Thoracic aorta (tissue), 2 donors: ENCODE measurements at places on chromosomes 12 and 14. TPM values are rescaled to one million over a fixed set of nuclear protein-coding genes. Genes with fewer than 3 reads are reported as not detected.

- H3K4me3 ChIP-seq: no peak overlapping the region
- DNase-seq: no peak
- no peaks in the 10 kb centered on the region for H3K4me1 ChIP-seq
- no peaks in the 10 kb centered on the region for H3K27me3 ChIP-seq
- H3K27ac ChIP-seq: no peak overlapping the region
- H3K36me3 ChIP-seq: no peaks in the 10 kb centered on the region
Observed at GRCh38 chr14:65208548-65208947, 106.2 kb upstream of the MAX start.

GRCh38 chr14:21617614-21618013, 17.1 kb downstream of the OR10G2 start:
- no peak overlapping the region for H3K27ac ChIP-seq
- H3K27me3 ChIP-seq: no peaks in the 10 kb centered on the region
- no peaks in the 10 kb centered on the region for H3K36me3 ChIP-seq
- no peaks in the 10 kb centered on the region for H3K4me1 ChIP-seq
- H3K4me3 ChIP-seq: no peak overlapping the region
- no peak for DNase-seq

The AQP6 gene
- total RNA-seq: not detected

- no peak for DNase-seq
- no peak overlapping the region for H3K27ac ChIP-seq
- no peaks in the 10 kb centered on the region for H3K36me3 ChIP-seq
- H3K4me3 ChIP-seq: no peak overlapping the region
- H3K4me1 ChIP-seq: no peaks in the 10 kb centered on the region
Observed at GRCh38 chr14:99589031-99589441, 15.0 kb downstream of the CCDC85C start.

DNA sequence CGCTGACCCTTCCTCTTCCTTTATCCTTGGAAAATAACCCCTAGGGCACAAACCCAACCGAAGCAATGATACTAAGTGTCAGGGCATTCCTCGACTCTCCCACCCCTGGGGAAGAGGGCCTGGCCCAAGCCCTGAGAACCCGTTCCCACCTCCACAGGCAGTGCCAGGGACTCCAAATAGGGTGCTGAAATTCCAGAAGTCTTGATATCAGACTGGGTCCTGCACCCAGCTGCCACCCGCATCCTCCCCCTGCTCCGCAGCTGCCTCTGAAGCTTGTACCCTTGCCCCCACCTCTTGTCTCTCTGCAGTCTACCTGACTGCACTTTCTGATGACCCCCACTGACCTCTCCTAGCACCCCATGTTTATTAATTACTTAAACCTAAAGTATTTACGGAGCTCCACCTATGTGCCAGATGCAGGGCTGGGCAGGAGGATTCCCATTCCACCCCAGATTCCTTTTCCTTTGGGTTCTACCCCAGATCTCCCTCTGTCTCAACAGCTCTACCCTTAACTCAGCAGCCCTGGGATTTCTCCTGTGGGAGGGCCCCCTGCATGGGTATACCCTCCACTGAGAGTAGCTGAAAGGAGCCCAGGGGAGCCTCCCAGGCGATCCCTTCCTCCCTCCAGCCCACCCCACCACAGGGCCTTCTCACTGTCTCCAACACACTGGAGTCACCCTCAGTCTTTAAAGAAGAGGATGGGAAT, 4.1 kb upstream of the KRT18 start:
- DNase-seq: no peak
- H3K36me3 ChIP-seq: no peaks in the 10 kb centered on the region
- H3K4me3 ChIP-seq: no peak overlapping the region
- H3K27ac ChIP-seq: no peak overlapping the region
- no peaks in the 10 kb centered on the region for H3K27me3 ChIP-seq

DNA sequence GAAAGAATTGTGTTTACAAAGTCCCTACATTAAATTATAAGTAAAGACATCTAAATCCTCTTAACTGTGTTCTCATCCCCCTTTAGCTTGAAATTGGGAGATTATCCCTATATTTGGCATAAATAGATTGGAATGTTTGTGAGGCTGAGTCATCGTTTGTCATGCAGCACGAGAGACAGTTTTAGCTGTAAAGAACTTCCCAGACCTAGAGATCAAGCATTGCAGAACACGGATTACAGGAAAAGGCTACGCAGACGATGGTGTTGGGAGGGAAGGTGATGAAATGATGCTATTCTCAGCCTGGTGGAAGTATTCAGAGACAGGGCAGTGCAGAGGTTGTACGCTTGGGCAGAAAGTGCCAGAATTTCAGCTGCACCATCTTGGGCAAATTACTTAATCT, 93.8 kb downstream of the PTPRB start:
- no peak overlapping the region for H3K4me3 ChIP-seq
- H3K36me3 ChIP-seq: no peaks in the 10 kb centered on the region
- H3K4me1 ChIP-seq: no peaks in the 10 kb centered on the region
- no peaks in the 10 kb centered on the region for H3K27me3 ChIP-seq
- H3K27ac ChIP-seq: no peak overlapping the region

DNA sequence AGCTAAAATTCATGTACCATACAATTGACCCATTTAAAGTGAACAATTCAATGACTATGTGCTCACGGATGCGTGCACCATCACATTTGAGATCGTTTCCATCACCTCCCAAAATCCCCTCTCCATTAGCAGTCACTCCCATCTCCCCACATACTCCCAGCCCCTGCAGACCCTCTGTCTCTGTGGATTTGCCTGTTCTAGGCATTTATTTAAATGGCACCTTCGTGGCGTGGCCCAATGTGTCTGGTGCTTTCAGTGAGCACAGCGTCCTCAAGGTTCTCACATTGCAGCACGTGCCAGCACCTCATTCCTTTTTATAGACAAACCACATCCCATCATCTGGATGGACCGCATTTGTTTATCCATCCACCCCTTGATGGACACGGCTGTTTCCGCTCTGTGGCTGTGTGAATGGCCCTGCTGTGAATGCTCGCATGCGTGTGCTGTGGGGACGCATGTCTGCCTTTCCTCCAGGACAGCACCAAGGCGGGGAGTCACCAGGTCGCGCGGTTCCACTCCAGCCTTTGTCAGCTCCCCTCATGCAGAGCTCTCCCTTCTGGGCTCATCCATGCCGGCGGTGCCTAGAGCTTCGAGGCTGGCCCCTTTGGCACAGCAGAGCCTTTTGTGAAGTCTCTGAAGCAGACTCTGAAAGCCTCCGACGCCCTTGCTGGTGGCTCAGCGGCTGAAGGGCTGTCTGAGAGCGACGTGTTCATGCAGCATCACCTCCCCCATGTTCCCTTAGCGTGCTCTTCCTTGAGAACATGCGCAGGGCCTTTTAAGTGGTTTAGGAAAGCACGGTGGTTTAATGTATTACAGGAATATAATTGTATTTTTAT, 184.4 kb downstream of the KIF26A start:
- DNase-seq: no peak
- H3K27me3 ChIP-seq: no peaks in the 10 kb centered on the region
- H3K27ac ChIP-seq: no peak overlapping the region
- no peaks in the 10 kb centered on the region for H3K4me1 ChIP-seq

DNA sequence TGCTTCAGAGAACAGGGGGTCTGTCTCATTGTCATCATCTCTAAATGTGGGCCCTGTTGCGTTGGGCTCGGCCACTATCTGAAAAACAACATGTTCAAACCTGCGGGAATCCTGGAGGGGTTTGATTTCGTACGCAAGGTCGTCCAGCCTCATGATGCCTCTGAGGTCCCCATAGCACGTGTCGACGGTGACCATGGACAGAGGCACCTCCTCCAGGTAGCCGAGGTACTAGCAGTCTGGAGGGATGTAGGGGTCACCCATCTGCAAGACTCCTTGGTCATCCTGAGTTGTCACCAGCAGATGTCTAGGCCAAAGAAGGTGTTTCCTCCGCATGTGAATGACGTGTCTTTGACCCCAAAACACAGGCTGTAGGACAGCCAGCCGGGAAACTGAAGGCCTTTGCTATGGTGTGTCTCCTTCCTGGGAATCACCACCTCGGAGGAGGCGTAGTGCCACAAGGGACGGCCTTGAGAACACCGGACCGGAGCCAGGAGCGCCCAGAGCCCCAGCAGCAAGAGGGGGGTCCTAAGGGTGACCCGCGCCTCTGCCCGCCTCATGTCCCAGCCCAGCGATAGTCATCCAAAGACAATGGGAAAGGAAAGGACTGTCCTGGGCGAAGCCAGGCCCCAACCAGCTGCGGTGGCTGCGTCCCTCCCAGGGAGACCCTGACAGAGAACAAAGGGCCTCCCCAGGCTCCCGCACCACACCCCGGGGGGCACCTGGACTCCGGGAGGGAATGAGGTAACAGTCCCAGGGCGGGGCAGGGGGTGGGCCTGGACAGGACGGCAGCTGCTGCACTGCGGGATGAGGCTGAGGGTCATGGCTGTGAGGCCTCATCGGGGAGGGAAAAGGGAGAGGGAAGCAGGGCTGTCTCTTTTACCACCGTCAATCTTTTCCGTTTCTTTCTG, 445.5 kb downstream of the TMEM121 start:
- no peaks in the 10 kb centered on the region for H3K36me3 ChIP-seq
- H3K4me1 ChIP-seq: no peaks in the 10 kb centered on the region
- H3K4me3 ChIP-seq: no peak overlapping the region

DNA sequence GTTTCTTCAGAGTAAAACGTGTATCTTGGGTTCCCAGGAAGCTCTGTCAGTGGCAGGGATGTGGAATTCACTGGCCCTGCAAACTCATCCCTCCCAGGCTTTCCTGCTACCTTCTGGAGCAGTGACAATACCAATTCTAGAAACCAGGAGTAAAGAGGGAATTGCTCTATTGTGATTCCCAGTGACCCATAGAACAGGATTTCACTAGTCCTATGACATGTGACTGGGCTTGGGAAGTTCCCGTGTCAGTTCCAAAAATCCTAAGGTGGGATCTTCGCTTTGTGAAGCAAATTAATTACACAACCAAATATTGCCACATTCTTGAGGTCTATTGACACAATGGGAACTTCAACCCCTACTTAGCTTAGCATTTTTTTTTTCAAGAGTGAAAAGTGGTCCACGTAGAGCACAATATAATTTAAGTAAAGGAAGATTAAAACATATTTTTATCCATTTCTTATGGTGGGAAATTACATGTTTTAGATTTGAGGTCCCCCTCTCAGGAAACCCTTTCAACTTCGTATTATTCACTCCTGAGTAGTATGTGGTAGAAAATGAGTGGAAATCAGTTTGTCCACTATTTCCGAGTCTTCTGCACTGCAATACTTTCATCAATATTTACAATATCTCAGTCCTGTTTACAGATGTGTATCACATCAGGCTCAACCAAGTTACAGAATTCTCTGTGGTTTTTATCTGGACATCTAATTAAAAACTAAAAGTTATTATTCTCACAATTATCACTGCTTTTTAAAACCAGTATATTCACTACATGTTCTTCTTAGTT, 88.9 kb upstream of the SOX5 start:
- no peaks in the 10 kb centered on the region for H3K27me3 ChIP-seq
- peaks cover 9% of the 10 kb centered on the region for H3K4me1 ChIP-seq
- H3K4me3 ChIP-seq: no peak overlapping the region

The SLC38A4 gene
- not detected for total RNA-seq

- H3K4me1 ChIP-seq: peaks cover 6% of the 10 kb centered on the region
- H3K27ac ChIP-seq: peak overlapping the region; percentile 46
- no peaks in the 10 kb centered on the region for H3K27me3 ChIP-seq
- no peaks in the 10 kb centered on the region for H3K36me3 ChIP-seq
Observed at GRCh38 chr12:80936642-80937390, 918 bp downstream of the LIN7A start.

- no peaks in the 10 kb centered on the region for H3K36me3 ChIP-seq
- no peak overlapping the region for H3K4me3 ChIP-seq
- DNase-seq: no peak
- H3K4me1 ChIP-seq: no peaks in the 10 kb centered on the region
Observed at GRCh38 chr12:89366676-89367364, 14.5 kb upstream of the DUSP6 start.

- no peak for DNase-seq
- peaks cover 56% of the 10 kb centered on the region for H3K4me1 ChIP-seq
- H3K27ac ChIP-seq: no peak overlapping the region
- H3K4me3 ChIP-seq: no peak overlapping the region
Observed at GRCh38 chr12:20463913-20464524, 95.7 kb downstream of the PDE3A start.

- H3K4me1 ChIP-seq: peaks cover 39% of the 10 kb centered on the region
- no peak overlapping the region for H3K27ac ChIP-seq
- no peaks in the 10 kb centered on the region for H3K27me3 ChIP-seq
- H3K4me3 ChIP-seq: no peak overlapping the region
- no peaks in the 10 kb centered on the region for H3K36me3 ChIP-seq
- no peak for DNase-seq
Observed at GRCh38 chr14:64934338-64934929, 8.1 kb downstream of the GPX2 start.

The SYT1 gene
- 1.9 TPM for total RNA-seq

DNA sequence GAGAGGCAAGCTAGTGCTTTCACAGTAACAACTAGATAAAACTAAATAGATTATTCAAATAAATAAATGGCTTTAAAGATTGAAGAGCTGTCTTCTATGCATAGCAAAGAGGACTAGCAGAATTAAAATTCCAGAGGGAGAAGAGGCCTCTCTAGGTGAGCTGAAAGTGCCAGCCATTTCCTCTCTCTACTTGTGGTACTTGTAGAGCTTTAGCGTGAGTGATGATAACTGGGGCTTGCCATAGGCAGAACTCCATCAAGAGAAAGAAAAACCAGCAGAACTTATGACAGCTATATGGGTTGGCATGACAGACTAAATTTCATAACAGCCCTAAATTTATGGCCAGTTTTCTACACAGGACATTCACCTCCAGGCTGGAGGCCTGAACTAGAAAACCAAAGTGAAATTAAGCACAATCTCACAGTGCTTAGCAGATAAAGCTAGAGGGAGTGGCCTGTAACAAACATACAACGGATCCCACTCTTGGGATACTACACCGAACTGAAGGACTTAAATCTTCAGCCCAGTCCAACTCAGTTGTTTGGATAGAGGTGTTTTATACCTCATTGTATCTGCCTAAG, 11.0 kb downstream of the SPTLC2 start:
- no peak for DNase-seq
- H3K27me3 ChIP-seq: no peaks in the 10 kb centered on the region
- no peak overlapping the region for H3K27ac ChIP-seq
- no peaks in the 10 kb centered on the region for H3K4me1 ChIP-seq

The L3HYPDH gene
- 74.9 TPM for total RNA-seq

The C3AR1 gene
- total RNA-seq: 21.2 TPM

GRCh38 chr14:102182190-102182589, 42.5 kb downstream of the WDR20 start:
- no peak overlapping the region for H3K4me3 ChIP-seq
- H3K27me3 ChIP-seq: no peaks in the 10 kb centered on the region
- no peaks in the 10 kb centered on the region for H3K36me3 ChIP-seq
- no peak overlapping the region for H3K27ac ChIP-seq

GRCh38 chr14:62443796-62444195, 601.5 kb downstream of the KCNH5 start:
- no peak for DNase-seq
- H3K27me3 ChIP-seq: no peaks in the 10 kb centered on the region
- no peaks in the 10 kb centered on the region for H3K36me3 ChIP-seq
- no peaks in the 10 kb centered on the region for H3K4me1 ChIP-seq
- H3K27ac ChIP-seq: no peak overlapping the region
